ENCODE measurements at places on chromosomes 12 and 14. TPM values are rescaled to one million over a fixed set of nuclear protein-coding genes. Genes with fewer than 3 reads are reported as not detected.

DNA sequence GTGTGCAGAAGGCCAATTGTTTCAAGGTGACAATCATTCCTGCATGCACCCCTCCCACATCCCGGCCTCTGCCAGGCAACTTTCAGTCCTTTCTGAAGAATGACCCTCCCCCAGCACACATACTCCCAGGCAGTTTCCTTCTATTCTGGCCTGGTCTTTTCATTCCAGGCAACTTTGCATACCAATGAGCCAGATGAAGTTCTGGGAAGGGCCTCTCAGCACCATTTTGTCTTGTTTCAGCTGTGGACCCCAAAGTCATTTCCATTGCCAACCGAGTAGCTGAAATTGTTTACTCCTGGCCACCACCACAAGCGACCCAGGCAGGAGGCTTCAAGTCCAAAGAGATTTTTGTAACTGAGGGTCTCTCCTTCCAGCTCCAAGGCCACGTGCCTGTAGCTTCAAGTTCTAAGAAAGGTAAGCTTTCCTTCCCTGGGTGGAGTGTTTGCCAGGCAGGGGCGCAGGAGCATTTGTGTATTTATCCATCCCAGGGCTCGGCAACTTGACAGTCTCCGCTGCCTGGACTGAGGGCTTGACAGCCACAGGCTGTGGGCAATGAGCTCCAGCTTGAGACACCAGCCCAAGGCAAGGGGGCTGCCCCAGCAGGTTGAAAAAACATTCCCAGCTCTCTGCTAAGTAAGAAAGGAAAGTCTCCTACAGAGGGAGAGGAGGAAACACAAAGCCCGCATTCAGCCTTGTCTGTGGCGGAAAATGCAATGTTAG lies 16.4 kb downstream of the BCL2L14 start:
- DNase-seq: no peak

GRCh38 chr12:80551897-80552296 lies 107.9 kb downstream of the PTPRQ start:
- no peak for DNase-seq

GRCh38 chr12:92289629-92290349 lies 144.1 kb upstream of the BTG1 start:
- DNase-seq: no peak

GRCh38 chr12:2298556-2299200 lies 245.9 kb downstream of the CACNA1C start:
- no peak for DNase-seq

DNA sequence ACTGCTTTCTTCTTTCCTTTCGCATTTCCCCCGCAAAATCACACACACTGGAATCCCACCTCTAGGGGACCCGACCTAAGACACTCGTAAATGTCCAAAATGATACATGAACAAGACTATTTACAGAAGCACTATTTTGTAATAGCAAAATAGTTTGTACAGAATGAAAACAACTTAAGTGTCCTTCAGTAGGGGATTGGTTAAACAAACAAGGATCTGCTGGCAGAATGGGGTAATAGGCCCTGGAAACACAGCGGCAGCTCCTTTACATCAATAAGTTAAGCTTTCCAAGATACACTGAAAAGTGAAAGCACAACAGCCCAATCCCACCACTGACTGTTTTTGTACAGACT lies 48.8 kb downstream of the LTBP2 start:
- no peak for DNase-seq

Gene PGF
- total RNA-seq: not detected
